Natural killer cell (primary cell): ENCODE measurements at places on chromosomes 2 and 18.

DNA sequence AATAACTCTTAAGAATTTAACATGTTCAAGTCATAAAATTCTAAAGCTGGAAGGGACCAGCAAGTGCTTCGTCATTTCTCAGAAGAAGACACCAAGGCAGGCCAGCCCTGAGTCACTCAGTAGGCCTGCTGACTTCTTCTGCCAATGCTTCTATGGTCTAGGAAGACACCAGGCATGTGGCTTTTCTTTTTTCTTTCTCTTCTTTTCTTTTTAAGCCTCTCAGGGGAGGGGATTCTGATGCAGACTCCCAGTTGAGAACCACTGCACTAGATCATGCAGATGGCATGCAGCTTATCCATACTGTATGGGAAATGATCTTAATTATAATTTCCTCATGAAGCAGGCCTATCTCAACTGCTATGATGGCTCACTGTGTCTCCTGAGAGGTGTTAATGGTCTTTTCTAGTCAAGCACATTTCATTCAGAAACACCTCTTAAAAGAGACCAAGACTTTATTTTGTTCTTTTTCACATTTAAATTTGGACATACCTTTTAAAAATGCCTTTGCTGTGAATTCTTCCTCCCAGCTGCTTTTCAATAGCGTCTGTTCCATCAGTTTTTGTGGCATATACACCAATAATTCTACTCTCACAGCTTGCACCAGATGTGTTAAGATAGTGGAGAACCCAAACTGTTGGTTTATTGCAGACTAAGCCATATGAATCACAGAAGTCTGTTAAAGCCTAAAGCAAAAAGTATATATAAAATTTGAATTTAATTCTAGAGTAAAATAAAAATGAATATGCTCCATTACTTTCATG is 11.3 kb downstream of the KCTD18 start:
- H3K27me3 ChIP-seq, result no peaks in the 10 kb centered on the region
- peaks cover 39% of the 10 kb centered on the region for H3K36me3 ChIP-seq
- H3K4me3 ChIP-seq, result no peak overlapping the region

GRCh38 chr2:165877565-165878550 is 75.7 kb downstream of the TTC21B start:
- H3K36me3 ChIP-seq, result peaks cover 21% of the 10 kb centered on the region
- no peaks in the 10 kb centered on the region for H3K27me3 ChIP-seq
- no peak overlapping the region for H3K4me3 ChIP-seq
- peaks cover 2% of the 10 kb centered on the region for H3K4me1 ChIP-seq
- DNase-seq, result peak; percentile 41
- H3K27ac ChIP-seq, result peak overlapping the region; percentile 10

- H3K27me3 ChIP-seq, result no peaks in the 10 kb centered on the region
- H3K27ac ChIP-seq, result no peak overlapping the region
- H3K36me3 ChIP-seq, result no peaks in the 10 kb centered on the region
- peak; percentile 88 for DNase-seq
- H3K4me1 ChIP-seq, result peaks cover 5% of the 10 kb centered on the region
- no peak overlapping the region for H3K4me3 ChIP-seq
Observed at GRCh38 chr18:76982841-76983583, 149.6 kb downstream of the MBP start.

DNA sequence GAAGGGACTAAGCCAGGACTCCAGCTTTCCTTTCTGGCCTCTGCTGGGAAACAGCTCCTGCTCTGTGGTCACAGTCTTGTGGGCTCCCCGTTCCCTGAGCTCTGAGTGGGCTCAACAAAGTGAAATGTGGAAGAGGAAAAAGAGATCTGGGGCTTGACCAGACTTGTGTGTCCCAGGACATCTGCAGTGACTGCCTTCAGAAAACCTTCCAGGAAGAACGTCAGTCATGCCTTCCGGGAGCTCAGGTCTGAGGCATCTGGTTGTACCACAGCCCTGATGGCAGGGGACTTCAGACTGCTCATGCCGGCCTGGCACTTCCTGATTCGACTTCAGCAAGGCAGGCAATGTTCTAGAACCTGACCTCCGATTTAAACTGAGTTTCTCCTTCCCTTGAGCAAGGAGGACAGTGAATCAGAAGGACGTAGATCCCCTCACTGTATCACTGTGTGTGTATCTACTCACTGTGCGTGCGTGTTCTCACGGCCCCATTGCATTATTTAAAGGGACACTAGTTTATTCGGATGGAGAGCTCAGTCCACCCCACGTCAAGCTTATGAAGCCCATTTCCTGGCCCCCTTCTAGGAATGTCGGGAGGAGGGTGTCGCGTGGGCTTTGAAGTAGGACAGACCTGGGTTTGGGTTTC is 548 bp upstream of the FBLN7 start:
- peaks cover 3% of the 10 kb centered on the region for H3K27me3 ChIP-seq
- peak; percentile 48 for DNase-seq
- peak overlapping the region; percentile 28 for H3K4me3 ChIP-seq
- no peak overlapping the region for H3K27ac ChIP-seq

DNA sequence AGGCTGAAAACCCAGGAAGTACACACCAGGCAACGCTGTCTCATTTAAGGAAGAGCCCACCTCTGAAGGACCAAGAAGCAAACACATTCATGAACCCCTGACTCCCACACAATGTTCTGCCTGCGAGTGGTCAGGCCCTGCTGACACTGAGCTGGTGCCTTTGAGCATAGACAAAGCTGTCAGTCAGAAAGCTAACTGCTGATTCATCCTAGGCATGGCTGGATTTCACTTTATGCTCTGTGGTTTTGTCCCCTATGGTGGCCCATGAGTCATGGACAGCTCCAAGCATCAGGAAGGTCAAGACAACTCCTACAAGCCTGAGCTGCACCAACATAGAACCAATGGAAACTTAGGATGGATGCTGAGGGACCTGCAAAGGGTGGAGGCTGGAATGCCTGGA is 78.9 kb downstream of the UXS1 start:
- H3K4me3 ChIP-seq, result no peak overlapping the region
- H3K27ac ChIP-seq, result no peak overlapping the region
- peaks cover under 1% of the 10 kb centered on the region for H3K4me1 ChIP-seq
- H3K36me3 ChIP-seq, result peaks cover 38% of the 10 kb centered on the region
- no peak for DNase-seq
- H3K27me3 ChIP-seq, result no peaks in the 10 kb centered on the region

DNA sequence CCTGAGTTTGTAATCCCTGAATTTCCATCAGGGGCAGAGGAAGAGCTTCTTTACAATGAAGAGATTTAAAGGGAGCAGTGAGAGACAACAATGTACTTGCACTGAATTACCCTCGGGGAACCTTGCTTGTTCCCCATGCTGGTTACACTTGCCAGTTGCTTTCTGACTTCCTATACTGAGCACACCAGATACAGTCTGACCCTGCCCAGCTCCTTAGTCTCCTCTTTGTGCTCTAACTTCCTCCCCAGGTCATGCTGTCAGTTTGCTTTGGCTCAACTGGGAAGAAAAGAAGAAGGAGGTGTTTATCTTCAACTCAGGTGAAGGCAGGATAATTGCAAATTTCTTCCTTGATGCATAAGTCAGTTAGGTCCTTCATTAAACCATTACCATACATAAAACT is 658.4 kb downstream of the NYAP2 start:
- H3K4me3 ChIP-seq, result no peak overlapping the region
- DNase-seq, result no peak
- no peak overlapping the region for H3K27ac ChIP-seq
- H3K27me3 ChIP-seq, result no peaks in the 10 kb centered on the region

GRCh38 chr2:29954316-29954715 is 32.9 kb upstream of the ALK start:
- peaks cover 2% of the 10 kb centered on the region for H3K27me3 ChIP-seq
- H3K27ac ChIP-seq, result no peak overlapping the region
- H3K36me3 ChIP-seq, result no peaks in the 10 kb centered on the region
- DNase-seq, result no peak

GRCh38 chr2:203594541-203594940 is 59.4 kb upstream of the RAPH1 start:
- H3K4me1 ChIP-seq, result peaks cover 11% of the 10 kb centered on the region
- no peaks in the 10 kb centered on the region for H3K36me3 ChIP-seq
- H3K27ac ChIP-seq, result no peak overlapping the region
- H3K27me3 ChIP-seq, result no peaks in the 10 kb centered on the region
- no peak for DNase-seq
- H3K4me3 ChIP-seq, result no peak overlapping the region

DNA sequence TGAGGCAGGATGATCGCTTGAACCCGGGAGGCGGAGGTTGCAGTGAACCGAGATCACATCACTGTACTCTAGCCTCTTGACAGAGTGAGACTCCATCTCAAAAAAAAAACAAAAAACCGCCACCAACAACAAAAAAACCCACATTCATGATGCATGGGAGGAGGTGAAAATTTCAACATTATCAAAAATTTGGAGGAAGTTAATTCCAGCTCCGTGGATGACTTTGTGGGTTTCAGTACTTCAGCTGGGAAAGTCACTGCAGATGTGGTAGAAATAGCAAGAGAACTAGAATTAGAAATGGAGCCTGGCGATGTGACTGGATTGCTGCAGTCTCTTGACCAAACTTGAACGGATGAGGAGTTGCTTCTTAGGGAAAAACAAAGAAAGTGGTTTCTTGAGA is 74.3 kb downstream of the PRKCE start:
- H3K4me1 ChIP-seq, result peaks cover 14% of the 10 kb centered on the region
- H3K27ac ChIP-seq, result no peak overlapping the region
- no peaks in the 10 kb centered on the region for H3K36me3 ChIP-seq
- no peaks in the 10 kb centered on the region for H3K27me3 ChIP-seq
- no peak overlapping the region for H3K4me3 ChIP-seq

- peaks cover 18% of the 10 kb centered on the region for H3K4me1 ChIP-seq
- H3K36me3 ChIP-seq, result peaks cover 2% of the 10 kb centered on the region
- no peak overlapping the region for H3K4me3 ChIP-seq
Observed at GRCh38 chr2:70304498-70304897, 2.6 kb upstream of the FAM136A start.

DNA sequence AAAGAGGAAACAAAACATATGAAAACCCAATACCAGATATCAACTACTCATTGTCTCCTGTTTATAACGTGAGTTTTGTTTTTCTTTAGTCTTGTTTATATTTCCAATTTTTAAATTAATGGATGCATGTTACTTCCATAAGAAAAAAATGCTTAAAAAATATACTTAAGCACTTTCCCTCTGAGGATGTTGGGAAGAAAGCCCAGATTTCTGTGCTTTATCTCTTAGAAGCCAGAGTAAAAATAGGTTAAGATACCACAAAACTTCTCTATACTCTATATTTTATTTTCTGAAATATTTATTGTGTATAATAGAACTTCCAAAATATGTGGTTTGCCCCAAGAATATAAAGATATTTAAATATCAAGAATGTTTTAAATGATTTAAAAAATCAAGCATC is 633.9 kb downstream of the STK39 start:
- no peak overlapping the region for H3K27ac ChIP-seq
- H3K4me1 ChIP-seq, result no peaks in the 10 kb centered on the region
- H3K36me3 ChIP-seq, result no peaks in the 10 kb centered on the region
- H3K27me3 ChIP-seq, result no peaks in the 10 kb centered on the region
- DNase-seq, result no peak
- no peak overlapping the region for H3K4me3 ChIP-seq

DNA sequence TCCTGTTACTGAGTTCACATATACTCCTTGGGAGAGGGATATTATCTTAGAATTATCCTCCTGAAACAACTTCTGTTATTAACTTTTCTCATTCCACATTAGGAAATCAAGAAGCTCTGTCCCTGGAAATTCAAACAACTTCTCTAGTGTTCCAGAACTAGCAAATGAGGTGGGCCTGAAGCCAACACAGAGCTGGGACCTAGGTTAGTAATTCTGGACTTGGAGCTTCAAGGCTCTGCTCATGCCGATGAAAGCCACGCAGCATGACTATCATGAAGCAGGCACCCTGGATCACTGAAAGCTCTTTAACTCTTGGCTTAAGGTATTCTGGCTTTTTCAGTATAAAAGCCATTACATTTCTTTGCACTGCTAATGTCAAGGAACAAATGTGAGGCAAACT is 242.7 kb downstream of the TGIF1 start:
- H3K4me1 ChIP-seq, result no peaks in the 10 kb centered on the region
- no peaks in the 10 kb centered on the region for H3K27me3 ChIP-seq
- DNase-seq, result no peak
- H3K27ac ChIP-seq, result no peak overlapping the region

DNA sequence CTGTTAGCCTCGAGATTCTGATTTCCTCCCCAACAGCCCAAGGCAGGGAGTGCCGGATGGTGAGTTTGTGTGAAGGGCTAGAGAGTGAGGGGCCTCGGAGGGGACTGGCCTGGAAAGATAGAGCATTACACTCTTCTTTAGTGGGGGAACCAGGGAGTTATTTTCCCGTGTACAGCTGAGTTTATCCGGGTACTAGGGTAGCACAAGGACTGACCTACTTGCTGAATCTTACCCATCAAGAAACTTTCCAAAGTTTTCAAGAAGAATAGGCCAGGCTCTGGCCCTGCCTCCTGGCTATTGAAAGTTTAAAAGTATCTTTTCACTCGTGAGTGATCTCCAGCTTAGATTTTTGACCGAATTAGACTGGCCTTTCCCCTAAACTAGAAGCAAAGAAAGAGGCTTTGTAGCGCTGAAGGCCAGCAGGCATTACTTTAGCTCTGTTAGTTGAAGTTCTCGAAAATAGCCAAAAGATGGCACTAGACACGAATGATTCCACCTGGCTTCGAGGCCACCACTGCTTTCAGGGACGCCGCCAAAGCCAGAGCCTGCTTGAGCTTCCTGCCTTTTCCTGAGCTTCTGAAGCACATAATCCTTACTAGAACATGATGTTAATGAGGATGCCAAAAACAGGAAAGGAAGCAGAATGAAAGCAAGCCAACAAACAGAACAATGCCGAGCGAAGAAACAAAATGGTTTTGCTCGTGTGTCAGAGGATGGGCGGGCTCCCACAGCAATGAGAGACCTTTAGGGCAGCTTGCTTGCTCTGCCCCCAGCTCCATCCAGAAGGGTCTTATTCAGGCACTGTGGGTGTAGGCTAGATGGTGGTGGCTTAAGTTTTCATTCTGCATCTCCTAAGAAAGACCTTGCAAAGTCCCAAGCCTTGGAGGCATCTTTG is 55.8 kb downstream of the TSN start:
- no peak for DNase-seq
- no peaks in the 10 kb centered on the region for H3K36me3 ChIP-seq
- H3K4me1 ChIP-seq, result no peaks in the 10 kb centered on the region
- H3K4me3 ChIP-seq, result no peak overlapping the region

DNA sequence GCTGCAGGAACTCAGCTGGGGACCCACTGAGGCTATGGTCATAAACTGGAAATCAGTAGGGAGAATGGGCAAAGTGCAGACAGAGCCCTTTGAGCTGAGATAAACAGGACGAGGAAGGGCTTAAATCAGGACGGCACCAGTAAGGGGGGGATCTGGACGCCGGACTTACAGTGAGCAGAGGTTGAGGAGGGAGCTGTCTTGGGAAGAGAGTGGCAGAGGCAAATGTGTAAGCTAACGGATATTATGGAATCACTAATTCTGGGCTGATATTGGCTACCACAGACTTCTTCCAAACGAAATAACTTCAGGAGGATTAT is 539 bp downstream of the CYP27A1 start:
- H3K27ac ChIP-seq, result no peak overlapping the region
- H3K36me3 ChIP-seq, result no peaks in the 10 kb centered on the region
- H3K4me3 ChIP-seq, result no peak overlapping the region
- peaks cover 7% of the 10 kb centered on the region for H3K4me1 ChIP-seq

- no peak overlapping the region for H3K4me3 ChIP-seq
- DNase-seq, result no peak
- no peaks in the 10 kb centered on the region for H3K27me3 ChIP-seq
- H3K4me1 ChIP-seq, result no peaks in the 10 kb centered on the region
- no peaks in the 10 kb centered on the region for H3K36me3 ChIP-seq
Observed at GRCh38 chr2:50564766-50565165, 467.2 kb downstream of the NRXN1 start.

GRCh38 chr2:171432206-171432968 is 1.4 kb downstream of the METTL8 start:
- H3K27me3 ChIP-seq, result no peaks in the 10 kb centered on the region
- H3K36me3 ChIP-seq, result peaks cover 11% of the 10 kb centered on the region
- DNase-seq, result no peak
- no peak overlapping the region for H3K27ac ChIP-seq
- no peak overlapping the region for H3K4me3 ChIP-seq
